ENCODE measurements at places on chromosomes 16 and 17.

- DNase-seq = no peak
Measured at GRCh38 chr16:86927699-86928098, 349.4 kb downstream of the FOXL1 start.

DNA sequence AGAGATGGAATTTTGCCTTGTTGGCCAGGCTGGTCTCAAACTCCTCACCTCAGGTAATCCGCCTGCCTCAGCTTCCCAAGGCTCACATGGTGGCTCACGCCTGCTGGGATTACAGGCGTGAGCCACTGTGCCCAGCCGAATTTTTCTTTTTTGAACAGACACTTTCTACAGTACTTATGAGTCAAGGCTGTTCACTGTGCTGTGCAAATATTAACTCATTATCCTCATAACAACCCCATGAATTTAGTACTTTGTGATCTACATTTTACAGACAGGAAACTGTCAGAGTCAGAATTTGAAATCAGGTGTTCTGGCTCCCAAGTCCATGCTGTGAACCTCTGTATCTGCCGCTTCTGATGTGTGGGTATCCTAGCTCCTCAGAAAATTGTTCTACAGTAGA is 25.7 kb upstream of the RASL10B start:
- no peak for DNase-seq

GRCh38 chr17:17079761-17080160 is 37.5 kb downstream of the MPRIP start:
- no peak for DNase-seq

- no peak for DNase-seq
Measured at GRCh38 chr16:88926374-88926990, 50.5 kb downstream of the CBFA2T3 start.

- peak; percentile 46 for DNase-seq
Measured at GRCh38 chr16:4660454-4661007, 32.8 kb upstream of the NUDT16L1 start.

DNA sequence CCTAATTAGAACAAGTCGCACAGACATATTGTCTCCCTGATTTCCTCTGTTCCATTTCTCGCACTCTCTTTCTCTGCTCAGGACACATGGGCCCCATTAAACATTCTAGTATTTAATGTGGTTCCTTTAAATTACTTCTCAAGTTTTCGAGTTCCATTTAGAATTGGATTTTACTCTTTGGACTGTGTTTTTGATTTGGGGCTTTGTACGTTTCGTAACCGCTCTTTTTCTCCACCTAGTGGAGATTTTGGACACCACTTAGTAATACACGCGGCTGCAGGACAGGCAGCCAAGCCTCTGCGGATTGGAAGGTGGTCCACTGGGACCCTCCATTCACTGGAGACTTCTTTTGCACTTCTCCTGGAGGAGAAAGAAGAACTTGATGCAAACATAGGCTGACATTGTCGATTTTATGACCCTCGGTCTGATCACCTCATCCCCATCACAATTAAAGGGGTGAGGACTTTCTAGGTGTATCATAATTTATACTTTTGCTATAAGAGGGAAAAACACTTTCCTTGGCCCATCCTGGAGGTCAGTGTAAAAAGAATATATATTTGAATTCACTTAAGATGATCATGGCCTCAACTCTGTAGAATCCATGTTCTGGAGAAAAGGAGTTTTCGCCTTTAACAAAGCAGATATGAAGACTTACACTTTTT is 85.7 kb downstream of the NOG start:
- no peak for DNase-seq

DNA sequence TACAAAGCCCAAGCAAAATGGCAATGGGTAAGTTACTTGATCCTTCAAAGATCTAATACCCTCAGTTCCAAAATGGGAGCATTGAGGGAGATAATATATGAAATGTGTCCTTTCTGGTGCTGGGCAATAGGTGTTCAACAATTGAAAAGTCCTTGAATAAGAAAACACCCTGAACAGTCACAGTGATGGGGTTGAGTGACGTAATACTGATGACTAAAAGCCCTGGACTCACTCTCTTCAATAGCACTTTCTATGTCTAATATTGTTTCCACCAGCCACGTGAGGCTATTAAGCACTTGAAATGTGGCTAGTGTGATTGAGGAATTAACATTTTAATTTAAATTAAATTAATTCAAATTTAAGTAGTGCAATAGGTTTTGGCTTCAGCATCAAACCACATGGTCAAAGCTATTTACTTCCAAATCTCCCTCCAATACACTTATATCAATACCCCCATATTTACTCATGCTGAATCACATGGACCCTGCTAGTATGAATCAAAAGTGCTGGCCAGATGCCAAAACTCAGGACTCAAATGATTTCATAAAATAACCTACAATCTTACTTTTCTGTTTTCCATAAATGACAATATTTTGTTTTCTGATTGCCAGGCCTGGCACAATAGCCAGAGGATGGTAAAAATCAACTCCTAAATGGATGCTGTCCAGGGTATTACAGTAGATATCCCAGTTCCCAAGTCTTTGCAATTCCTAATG is 516.2 kb downstream of the HAPSTR1 start:
- DNase-seq = no peak

GRCh38 chr16:68920349-68920748 is 77.0 kb downstream of the TANGO6 start:
- no peak for DNase-seq

GRCh38 chr17:57048096-57048495 is 37.0 kb upstream of the AKAP1 start:
- DNase-seq = no peak

GRCh38 chr16:85222155-85222863 is 110.0 kb upstream of the CIBAR2 start:
- DNase-seq = no peak

- no peak for DNase-seq
Measured at GRCh38 chr17:68306819-68307218, 15.5 kb downstream of the ARSG start.

- DNase-seq = no peak
Measured at GRCh38 chr17:13311306-13311705, 290.4 kb downstream of the HS3ST3A1 start.

DNA sequence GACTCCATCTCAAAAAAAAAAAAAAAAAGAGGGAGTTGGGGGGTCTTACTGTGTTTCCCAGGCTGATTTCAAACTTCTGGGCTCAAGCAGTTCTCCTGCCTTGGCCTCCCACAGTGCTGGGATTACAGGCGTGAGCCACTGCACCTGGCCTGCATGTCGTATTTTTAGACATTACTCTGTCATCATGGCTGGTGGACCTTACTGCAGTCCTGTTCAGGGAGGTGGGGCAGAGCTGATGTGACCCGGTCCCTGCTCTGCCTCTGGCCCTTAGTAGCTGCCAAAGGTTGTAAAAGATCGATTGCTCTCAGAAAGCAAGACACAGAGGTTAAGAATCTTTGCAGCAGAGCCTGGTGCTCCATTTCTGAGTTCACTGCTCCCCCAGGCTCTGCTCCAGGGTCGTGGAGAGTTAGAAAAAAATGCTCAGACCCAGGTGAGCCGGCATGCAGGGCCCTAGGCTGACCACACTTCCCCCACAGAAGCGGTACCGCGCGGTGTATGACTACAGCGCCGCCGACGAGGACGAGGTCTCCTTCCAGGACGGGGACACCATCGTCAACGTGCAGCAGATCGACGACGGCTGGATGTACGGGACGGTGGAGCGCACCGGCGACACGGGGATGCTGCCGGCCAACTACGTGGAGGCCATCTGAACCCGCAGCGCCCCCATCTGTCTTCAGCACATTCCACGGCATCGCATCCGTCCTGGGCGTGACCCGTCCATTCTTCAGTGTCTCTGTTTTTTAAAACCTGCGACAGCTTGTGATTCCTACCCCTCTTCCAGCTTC is 7.1 kb upstream of the LASP1NB start:
- DNase-seq = no peak

DNA sequence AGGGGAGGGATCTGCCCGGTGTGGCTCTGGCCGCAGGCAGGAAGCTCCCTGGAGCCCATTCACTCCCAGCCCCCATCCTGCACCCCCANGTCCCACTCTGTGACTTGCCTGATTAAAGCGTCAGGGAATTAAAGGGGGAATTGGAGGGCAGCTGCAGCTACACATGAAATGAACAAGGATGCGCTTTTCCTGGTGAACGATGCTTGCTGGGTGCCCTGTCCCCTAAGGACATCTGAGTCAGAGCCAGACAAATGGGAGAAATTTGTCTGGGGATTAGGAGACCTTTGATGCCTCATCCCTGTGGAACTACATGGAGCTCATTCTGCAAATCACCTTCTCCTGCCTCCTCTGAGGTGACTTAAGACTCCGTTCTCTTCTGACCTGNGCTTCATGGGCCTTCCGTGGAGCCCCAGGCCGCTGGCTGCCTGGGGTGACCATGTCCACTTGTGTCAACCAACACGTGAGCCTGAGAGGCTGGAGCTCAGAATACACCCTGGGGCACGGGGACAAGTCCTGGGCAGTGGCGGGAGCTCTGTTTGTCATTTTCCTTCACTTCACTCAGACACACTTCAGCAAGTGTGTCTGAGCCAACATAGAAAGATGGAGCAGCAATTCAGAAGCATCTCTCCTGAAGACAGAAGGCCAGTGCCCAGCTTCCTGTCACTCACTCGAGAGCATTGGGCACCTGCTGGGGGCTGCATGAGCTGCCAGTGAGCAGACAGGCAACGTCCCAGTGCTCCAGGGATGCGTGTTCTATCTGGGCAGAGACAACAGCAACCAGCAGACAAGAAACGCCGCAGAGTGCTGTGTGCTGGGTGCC is 54.1 kb downstream of the METRNL start:
- DNase-seq = no peak

DNA sequence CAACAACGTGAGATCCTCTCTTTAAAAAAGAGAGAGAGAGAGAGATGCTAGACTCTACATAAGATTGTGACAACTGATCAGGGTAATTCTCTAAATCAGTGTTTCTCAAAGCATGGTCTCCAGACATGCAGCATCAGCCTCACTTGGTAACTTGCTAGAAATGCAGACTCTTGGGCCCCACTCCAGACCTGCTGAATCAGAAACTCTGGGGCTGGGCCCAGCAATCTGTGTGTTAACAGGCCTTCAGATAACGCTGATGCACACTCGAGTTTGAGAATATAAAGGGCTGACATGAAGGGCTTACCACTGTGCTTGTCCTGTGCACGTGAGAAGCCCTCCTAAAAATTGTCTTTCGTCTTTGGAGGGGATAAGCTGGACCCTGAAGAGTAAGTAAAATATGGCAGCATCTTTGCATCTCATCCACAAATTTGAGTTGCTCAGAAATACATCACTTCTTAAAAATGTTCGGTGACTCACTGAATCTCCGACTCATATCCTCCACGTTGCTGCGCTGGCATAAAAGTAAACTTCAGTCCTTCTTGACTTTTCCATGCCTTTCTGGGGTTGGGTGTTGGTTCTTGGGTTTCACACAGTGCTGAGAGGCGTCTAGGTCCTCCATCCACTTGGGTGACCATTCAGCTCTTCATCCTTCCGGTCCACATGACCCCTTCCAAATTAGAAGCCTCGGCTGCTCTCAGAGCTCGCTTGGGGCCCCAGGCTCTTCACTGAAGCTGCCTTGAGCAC is 26.1 kb upstream of the KDM8 start:
- no peak for DNase-seq

GRCh38 chr17:29717817-29718216 is 95.1 kb upstream of the CORO6 start:
- no peak for DNase-seq

GRCh38 chr16:54062361-54063278 is 224.0 kb downstream of the IRX3 start:
- no peak for DNase-seq

GRCh38 chr17:79518585-79519523 is 92.0 kb downstream of the RBFOX3 start:
- no peak for DNase-seq

DNA sequence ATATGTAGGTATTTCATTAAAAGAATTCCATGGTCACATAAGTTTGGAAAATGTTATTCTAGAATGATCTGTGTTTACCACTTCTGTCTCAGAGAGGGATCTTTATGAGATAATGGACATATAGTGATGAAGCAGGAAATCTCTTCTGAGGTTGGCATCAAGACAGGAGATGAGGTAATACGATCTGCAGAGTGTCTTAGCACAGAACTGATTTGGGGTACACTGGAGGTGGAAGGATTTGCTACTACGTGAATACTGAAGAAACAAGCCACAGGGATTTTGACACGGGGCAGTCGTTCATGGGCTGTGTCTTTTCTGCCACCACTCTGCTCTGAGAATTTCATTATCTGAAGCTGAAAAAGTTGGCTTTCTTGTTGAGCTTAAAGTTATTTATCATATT is 5.5 kb downstream of the CBFB start:
- no peak for DNase-seq

DNA sequence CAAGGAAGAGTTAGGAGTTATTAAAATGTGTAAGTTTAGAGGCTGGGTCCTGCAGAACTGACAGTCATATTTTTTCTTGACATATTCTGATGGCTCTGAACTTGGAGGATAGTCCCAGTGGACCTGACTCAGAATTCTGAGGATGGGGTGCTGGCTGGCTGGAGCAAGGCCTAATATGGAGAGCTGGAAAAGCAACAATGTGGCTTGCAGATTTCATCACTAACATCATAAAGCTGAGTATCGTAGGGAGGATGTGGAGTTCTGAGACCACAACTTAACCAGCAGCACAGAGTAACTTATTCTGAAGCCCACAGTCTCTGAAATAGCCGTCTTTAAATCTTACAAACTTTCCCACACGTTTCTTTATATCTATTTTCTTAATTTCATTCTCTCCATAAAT is 2.3 kb downstream of the KRTAP1-5 start:
- DNase-seq = no peak

DNA sequence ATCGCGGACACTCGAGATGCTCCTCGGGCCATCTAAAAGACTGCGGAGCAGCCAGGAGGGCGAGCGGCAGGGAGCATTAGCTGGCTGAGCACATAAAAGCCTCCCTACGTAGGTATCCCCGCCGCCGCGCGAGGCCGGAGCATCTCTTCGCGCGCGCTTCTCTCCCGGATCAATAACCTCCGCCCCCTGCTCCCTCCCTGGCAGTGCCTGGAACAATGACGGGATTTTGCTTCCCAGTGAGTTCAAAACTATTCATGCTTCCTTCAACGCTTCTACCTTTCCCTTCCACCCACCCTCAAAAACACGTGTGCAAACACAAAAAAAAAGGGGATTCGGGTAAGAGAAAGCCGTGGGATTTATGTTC is 984 bp downstream of the CENPV start:
- DNase-seq = no peak

GRCh38 chr17:47808036-47808829 is 13.4 kb downstream of the OSBPL7 start:
- DNase-seq = no peak

DNA sequence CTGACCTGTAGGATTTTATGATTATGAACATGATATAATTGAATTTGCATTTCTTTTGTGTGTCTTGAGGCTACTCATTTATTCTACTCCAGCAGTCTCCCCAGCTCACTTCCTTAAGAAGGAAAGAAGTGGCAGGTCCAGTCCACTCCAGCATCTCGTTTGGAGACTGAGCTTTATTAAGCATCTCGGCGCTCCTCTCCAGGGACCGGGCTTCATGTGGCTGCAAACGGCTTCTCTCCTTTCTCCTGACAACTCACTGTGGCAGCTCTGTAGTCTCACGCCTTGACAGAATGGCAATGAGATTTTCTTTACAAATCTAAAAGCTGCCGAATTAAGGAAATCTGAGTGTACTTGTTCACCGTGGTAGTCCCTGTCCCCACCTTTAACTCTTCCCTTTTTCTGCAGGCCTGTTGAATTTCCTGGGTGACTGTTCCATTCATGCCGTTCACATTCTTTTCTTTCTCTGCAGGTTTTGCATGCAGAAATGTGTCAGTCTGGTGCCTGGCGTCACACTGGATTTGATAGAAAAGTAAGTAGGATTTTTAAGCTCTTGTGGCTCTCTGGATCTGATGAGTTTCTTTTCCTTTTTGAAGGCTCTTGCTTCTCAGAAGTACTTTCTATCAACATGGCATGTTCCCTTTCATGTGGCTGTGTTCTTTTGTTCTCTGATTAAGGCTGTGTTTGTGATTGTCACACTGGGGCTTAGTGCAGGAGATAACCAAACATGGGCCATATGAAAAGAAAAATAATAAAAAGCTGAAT is 200.5 kb upstream of the CHMP6 start:
- DNase-seq = no peak
